ENCODE measurements at places on chromosomes 2 and 18.

- DNase-seq = peak; percentile 10
Observed at GRCh38 chr2:182318466-182319220, 108.2 kb downstream of the PDE1A start.

DNA sequence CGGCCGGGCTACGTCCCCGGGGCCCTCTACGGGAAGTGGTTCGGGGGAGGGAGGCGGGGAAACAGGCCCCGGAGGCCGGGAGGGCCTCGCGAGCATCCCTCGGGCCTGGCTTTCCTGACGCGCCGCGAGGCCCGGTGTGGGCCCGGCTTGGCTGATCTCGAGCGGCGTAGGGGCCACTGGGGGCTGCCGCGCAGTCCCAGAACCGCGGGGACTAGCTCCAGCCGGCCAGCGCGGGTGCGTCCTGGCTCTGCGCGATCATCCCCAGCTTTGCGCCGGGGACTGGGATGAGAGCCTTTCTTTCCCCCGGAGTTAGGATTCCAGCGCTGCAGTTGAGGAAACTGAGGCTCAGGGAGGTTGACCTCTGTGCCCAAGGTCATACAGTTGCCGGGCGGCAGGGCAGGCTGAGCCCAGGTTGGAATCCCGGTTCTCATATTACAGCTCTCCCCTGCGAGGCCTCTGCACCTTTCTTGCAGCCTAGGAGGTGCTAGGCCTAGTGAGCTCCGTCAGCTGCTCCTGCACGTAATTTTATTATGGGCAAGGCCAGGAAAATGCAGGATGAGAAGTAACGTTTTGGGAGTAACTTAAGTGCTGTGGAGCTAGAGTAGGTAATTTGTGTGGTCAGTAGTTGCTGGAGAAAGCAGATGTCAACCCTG lies 501 bp downstream of the LPIN1 start:
- DNase-seq = peak; percentile 35

GRCh38 chr2:188609321-188610049 lies 317.8 kb downstream of the GULP1 start:
- peak; percentile 72 for DNase-seq

- DNase-seq = no peak
Observed at GRCh38 chr2:888211-888801, 62.3 kb upstream of the SNTG2 start.

GRCh38 chr2:58612973-58613372 lies 371.8 kb upstream of the FANCL start:
- no peak for DNase-seq

- no peak for DNase-seq
Observed at GRCh38 chr2:12070581-12070980, 324.1 kb downstream of the LPIN1 start.

- DNase-seq = no peak
Observed at GRCh38 chr2:198615972-198616371, 811.6 kb downstream of the PLCL1 start.

- no peak for DNase-seq
Observed at GRCh38 chr2:129302106-129302505, 677.4 kb upstream of the RAB6C start.

- DNase-seq = no peak
Observed at GRCh38 chr2:37350034-37350433, 5.6 kb downstream of the QPCT start.

GRCh38 chr2:7972670-7973069 lies 709.2 kb upstream of the ID2 start:
- no peak for DNase-seq
